ENCODE measurements at places on chromosomes 2 and 18.

GRCh38 chr2:154693741-154694340 is 4.7 kb upstream of the KCNJ3 start:
- DNase-seq = no peak

DNA sequence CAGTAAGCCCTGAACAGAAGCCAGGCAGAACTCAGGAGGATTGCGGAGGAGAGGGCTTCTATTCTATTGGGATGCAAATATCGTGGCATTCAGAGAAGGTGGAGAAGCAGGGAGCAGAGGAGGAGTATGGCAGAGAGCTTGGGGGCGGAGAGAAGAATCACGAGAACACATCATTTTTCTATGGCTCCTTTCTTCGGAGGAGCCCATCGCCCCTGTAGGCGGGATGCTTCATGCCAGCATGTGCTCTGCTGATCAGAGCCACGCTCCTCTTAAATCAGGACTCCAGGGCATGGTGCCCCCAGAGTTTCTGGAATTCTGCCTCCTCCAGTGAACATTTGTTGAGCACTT is 71.1 kb downstream of the CIB4 start:
- no peak for DNase-seq

- DNase-seq = no peak
These were observed 67.1 kb downstream of the DIPK1C start for GRCh38 chr18:74389991-74390390.

DNA sequence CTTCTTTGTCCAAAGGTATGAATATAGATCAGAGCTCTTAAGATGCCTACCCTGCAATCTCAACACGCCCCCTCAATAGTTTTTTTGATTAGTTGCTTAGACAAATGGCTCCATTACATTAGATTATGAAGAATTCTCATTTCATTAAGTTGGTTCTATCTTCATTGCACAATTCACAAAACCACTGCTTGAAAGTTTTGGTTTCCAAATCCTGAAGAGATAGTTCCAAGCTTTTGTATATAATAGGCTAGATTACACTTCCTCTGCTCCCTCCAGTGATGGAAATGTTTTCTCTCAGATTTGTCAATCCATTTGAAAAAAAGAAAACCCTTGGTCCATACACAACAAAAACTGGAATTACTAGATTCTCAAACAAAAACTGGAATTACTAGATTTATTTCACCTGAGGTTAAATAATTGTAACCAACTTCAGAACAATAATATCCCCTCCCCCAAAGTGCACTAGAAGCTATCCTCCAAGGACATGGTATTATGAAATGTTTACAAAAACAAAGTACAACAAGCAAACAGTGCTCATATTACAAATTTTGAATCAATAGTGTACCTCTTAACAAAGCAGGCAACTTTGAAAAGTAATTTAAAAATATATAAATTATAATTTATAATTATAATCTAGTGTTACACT is 6.8 kb upstream of the TLK1 start:
- DNase-seq = no peak

GRCh38 chr18:63562284-63562683 is 20.1 kb downstream of the SERPINB12 start:
- DNase-seq = no peak

GRCh38 chr2:68253219-68254068 is 1.1 kb upstream of the PPP3R1 start:
- no peak for DNase-seq

GRCh38 chr2:165927353-165927752 is 26.2 kb downstream of the TTC21B start:
- no peak for DNase-seq

DNA sequence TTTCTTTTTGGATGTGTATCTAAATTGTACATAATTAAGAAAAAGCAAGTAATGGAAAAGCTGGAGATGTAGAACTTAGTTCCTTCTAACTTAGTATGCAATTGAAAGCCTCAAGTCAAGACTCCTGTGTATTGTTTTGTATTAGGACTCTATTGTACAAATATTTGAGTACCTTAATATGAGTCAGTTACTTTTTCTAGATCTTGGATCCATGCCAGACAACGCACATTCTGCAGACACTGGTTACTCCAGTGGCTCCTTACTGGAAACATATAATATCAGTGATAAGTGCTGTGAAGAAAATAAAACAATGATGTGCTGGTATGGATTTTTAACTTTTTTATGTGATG is 1.5 kb downstream of the SLC39A10 start:
- no peak for DNase-seq

- DNase-seq = no peak
These were observed 762 bp downstream of the INO80C start for GRCh38 chr18:35497027-35497369.

DNA sequence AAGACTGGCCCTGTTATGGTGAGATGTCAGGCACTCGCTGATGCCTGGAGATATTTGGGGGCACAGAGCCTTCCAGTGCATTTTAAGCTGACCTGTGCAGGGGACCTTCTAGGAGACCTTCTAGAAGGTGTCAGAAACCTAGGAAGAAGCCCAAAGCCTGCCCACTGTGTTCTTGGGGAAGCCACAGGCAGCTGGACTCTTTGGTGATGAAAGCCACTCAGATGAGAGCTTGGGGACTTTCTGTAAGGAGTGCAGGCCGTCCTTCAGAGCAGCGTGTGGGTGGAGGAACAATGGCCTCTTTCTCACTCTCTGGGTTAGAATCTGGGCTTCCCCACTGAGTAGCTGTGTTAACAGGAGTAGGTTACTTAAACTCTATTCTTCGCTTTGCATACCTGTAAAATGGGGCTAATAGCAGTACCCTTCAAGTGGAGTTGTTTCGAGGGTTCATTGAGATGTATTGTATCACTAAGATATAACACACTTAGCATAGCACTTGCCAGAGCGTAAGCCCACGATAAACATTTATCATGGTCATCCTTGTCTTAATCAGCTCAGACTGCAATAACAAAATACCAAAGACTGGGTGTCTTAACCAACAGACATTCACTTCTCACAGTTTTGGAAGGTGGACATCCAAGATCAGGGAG is 322.3 kb upstream of the EPAS1 start:
- DNase-seq = no peak
